ENCODE measurements at places on chromosomes 13 and 19. TPM values are rescaled to one million over a fixed set of nuclear protein-coding genes. Genes with fewer than 3 reads are reported as not detected.

The USHBP1 gene
- total RNA-seq = not detected

The SHANK1 gene
- total RNA-seq = not detected

The ERICH4 gene
- total RNA-seq = not detected

The ZNF723 gene
- total RNA-seq = not detected

The LILRA1 gene
- total RNA-seq = not detected

The ZNF44 gene
- total RNA-seq = 7.5 TPM

DNA sequence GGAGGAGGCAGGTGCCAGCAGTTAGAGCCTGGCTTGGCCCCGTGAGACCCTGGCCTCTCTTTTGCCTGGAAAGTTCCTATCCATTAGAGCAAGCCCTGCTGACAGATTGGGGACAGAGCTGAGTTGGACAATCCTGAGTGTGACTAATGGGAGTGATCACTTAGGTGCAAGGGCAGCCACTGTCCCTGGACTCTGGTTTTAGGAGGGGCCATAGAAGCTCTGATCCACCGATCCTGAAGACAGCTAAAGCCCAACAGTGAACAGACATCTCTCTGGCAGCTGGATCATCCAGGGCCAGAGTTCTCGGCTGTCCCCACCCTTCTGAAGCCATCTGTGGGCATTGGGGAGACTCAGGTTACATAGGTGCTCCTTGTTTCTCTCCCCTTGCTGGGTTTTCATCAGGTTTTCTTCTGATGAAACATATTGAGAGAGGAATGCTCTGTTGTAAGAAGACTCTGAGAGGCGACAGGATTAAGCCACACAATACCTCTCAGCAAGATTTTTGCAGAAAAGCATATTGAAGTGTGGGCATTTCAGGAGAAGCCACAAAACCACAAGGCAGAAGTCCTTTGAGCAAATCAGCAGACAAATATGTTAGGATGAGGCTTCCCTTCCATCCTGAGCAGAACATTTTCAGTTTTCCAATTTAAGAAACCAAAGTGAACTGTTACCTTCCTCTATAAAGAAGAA lies 288.0 kb upstream of the MAB21L1 start:
- no peak for DNase-seq

DNA sequence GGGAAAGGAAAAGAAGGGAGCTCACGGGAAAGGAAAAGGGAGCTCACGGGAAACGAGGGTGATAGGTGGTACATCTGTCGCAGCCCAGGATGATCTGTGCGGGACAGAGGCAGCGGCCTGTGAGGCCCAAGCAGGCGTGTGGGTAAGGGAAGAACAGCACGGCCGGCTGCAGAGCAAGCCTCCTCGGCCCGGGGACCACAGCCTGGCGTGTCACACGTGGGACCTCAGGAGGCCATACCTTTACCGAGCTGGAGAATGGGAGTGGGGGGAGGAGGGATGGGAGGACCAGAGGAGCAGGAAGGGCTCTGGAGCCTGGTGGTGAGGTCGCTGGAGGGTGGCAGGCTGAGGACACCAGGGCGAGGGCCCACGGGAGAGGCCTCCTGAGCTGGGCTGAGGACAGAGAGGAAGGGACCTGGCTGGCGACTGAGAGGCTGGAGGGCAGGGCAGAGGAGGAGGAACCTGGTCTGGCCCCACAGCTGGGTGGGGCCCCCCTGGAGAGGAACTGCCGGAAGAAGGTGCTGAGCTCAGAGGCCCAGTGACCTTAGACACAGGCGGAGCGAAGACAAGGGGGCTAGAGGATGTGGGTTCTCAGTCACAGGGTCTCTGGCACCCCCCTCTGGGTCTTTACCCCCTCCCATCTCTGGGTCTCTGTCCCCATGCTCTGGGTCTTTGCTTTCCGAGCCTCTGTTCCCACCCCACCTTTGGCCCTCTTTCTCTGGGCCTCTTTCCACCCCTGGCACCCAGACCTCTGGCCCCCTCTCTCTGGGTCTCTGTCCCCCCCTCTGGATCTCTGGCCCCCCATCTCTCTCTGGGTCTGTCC lies 2.9 kb upstream of the FTL start:
- peak; percentile 63 for DNase-seq

DNA sequence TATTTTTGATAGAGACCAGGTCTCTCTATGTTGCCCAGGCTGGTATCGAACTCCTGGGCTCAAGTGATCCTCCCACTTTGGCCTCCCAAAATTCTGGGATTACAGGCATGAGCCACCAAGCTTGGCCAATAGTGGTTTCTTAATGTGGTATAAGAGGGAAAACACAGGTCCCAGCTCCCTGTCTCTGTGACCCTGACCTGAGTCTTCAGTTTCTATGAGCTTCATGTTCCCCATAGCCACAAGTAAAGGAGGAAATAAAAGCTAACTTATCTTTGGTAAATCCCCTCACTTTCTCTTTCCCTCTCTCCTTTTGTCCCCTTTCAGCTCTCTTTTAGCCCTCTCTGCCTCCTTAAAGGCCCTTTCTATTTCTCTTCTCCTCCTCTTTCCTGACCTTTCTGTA lies 50.3 kb downstream of the ABCC4 start:
- DNase-seq = no peak

GRCh38 chr19:54937926-54938325 lies 9.4 kb downstream of the NLRP7 start:
- peak; percentile 44 for DNase-seq

- peak; percentile 12 for DNase-seq
Measured at GRCh38 chr19:39196860-39197562, at the start of gene NCCRP1. Gene NCCRP1 (plus strand): TSS chr19:39196964. CDS start chr19:39196983, 19 bp downstream.

- no peak for DNase-seq
Measured at GRCh38 chr19:9354651-9355050, 8.2 kb upstream of the ZNF177 start.

GRCh38 chr19:488505-489417 lies 7.5 kb upstream of the MADCAM1 start:
- peak; percentile 95 for DNase-seq

DNA sequence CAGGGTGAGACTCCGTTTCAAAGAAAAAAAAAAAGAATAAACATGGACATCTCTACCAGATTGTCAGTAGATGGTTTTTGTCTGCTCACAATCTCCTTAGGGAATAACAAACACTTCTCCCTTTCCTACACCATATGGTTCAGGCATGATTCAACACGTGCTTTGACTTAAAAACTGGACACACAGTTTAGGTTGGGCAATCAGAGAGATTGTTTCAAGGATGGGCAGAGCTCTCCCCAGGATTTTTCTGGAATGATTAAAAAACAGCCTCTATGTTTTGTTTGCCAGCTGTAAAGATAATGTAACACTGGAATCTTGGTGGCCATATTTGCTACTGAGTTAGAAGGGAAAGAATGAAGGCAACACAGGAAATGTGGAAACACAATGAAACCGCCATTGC lies 150.1 kb upstream of the TSC22D1 start:
- DNase-seq = no peak

DNA sequence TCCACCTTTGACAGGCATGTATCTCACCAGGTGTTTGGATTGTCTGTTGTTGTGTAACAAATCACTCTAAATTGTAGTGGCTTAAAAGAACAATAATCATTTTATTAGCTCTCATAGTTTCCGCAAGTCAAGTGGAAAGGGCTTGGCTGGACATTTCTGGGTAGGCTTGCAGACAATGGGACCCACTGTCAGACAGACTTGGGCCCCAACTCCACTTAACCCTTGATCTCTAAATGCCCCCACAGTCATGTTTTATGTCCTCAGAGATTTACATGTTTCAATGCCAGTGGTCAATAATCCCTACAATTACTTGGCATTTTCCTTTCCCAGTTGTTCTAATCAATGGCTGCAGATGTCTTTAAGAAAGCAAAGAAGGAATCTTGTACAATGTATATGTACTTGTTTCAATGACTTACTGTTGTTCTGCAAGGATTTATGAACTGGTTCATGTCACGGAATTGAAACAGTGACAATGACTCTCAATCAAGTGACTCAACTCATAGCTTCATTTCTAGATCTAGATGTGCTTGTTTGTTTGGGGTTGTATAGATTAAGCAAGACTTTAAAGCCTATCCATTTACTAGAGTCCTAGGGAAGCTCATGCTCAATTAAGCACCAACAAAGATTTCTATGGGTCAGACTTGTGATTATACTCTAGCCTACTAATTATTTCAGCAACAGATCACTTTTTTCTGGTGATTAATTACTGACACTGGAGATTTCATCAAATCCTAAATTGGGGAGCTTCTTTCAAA lies 510.1 kb upstream of the NBEA start:
- no peak for DNase-seq

- no peak for DNase-seq
Measured at GRCh38 chr19:36089847-36090246, 21.1 kb upstream of the OVOL3 start.

- DNase-seq = no peak
Measured at GRCh38 chr13:48808683-48809082, 155.0 kb downstream of the CYSLTR2 start.

DNA sequence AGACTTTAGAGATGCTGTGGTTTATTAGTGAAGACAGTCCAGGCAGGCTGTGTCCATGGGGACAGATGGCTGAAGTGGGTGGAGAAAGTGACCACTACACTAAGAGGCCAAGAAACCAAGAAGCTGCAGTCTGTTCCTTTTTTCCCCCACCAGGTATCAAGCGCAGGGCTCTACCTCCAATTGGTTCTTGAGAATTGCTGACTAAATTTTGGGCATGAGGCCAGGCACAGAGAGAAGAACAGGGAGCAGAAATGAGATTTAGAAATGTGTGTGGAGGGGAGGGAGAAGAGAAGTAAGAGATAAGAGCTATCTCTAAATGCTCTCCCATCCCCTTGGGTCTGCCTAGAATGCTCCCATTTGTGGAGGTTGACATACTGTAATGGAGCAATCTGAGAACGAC lies 12.3 kb upstream of the CYSLTR2 start:
- DNase-seq = no peak

GRCh38 chr13:86579662-86580061 lies 780.4 kb upstream of the SLITRK6 start:
- DNase-seq = no peak

GRCh38 chr19:50880241-50880640 lies 7.0 kb downstream of the KLK2 start:
- DNase-seq = no peak

GRCh38 chr19:39413272-39413910 lies 922 bp downstream of the PLEKHG2 start:
- DNase-seq = peak; percentile 47

GRCh38 chr19:2059422-2060201 lies 8.6 kb upstream of the MKNK2 start:
- DNase-seq = no peak

DNA sequence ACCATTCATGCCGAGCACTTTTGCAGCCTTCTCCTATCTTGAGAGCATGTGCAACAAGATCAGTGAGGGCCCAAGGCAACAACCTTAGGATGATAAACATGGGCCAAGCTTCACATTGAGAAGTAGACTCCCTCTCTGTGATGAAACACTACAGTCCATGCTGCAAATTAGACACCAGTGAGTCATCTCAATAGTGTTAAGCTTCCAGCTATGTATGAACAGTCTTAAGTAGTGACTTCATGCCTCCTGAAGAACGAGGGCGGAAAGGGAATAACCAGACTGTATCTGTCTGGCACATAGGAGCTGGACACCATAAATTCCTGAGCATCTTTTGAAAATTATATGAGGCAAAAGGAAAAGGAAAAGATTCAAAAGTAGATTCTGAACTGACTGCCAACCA lies 309.9 kb upstream of the SLITRK1 start:
- DNase-seq = no peak

- DNase-seq = no peak
Measured at GRCh38 chr13:44211286-44211685, 162.3 kb upstream of the SERP2 start.

GRCh38 chr13:93289842-93290241 lies 63.2 kb downstream of the GPC6 start:
- DNase-seq = no peak

GRCh38 chr19:43586346-43586745 lies 9.6 kb downstream of the IRGQ start:
- DNase-seq = no peak

- no peak for DNase-seq
Measured at GRCh38 chr19:32208060-32208459, 137.3 kb upstream of the ZNF507 start.

- no peak for DNase-seq
Measured at GRCh38 chr19:32566246-32566830, 14.7 kb upstream of the PDCD5 start.

- DNase-seq = no peak
Measured at GRCh38 chr13:68609661-68610060, 1379.5 kb upstream of the PCDH9 start.

- no peak for DNase-seq
Measured at GRCh38 chr19:49247676-49248075, 77.3 kb downstream of the SLC6A16 start.
